ENCODE measurements at places on chromosomes 2 and 18.

DNA sequence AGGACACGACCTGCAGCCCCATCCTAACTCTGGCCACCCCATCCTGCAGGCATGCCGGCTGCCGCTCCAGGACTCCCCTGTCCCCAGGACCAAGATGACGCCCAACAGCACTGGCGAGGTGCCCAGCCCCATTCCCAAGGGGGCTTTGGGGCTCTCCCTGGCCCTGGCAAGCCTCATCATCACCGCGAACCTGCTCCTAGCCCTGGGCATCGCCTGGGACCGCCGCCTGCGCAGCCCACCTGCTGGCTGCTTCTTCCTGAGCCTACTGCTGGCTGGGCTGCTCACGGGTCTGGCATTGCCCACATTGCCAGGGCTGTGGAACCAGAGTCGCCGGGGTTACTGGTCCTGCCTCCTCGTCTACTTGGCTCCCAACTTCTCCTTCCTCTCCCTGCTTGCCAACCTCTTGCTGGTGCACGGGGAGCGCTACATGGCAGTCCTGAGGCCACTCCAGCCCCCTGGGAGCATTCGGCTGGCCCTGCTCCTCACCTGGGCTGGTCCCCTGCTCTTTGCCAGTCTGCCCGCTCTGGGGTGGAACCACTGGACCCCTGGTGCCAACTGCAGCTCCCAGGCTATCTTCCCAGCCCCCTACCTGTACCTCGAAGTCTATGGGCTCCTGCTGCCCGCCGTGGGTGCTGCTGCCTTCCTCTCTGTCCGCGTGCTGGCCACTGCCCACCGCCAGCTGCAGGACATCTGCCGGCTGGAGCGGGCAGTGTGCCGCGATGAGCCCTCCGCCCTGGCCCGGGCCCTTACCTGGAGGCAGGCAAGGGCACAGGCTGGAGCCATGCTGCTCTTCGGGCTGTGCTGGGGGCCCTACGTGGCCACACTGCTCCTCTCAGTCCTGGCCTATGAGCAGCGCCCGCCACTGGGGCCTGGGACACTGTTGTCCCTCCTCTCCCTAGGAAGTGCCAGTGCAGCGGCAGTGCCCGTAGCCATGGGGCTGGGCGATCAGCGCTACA is 2.1 kb downstream of the GPBAR1 start:
- no peak for DNase-seq

GRCh38 chr18:8501044-8501443 is 108.2 kb upstream of the RAB12 start:
- DNase-seq, result no peak

GRCh38 chr2:59903994-59904544 is 649.4 kb downstream of the BCL11A start:
- no peak for DNase-seq

DNA sequence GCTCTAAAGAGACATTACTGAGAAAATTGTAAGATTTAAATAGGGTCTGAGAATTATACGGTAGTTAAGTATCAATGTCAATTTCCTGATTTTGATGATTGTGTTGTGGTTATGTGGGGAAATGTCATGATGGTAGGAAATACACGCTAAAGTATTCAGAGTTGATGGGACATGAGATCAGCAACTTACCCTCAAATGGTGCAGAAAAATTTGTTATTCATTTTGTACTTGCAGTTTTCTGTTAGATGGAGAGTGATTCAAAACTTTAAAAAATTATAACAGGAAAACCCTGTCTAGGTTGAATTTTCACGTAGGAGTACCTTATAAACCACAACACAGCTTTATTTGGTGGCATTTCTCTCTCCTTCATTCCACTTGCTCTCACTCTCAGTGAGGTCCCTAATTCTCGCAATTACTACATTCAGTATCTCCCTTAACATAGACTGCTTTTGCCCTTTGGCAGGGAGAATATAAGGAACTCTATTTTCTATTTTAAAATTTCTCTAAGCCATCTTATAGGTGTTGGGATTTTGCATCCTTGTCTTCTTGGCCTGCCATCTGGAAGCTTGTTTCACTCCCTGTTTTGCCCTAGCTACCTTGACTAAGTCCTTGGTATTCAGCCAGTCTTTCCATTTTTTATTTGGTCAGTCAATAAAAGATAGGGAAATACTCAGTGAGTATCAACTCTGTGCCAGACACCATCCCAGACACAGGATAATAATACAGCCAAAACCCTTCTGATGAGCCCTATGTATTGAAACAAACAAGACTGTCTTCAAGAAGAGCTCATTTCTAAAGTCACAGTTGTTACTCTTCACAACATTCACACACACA is 550.6 kb upstream of the ACVR2A start:
- no peak for DNase-seq

DNA sequence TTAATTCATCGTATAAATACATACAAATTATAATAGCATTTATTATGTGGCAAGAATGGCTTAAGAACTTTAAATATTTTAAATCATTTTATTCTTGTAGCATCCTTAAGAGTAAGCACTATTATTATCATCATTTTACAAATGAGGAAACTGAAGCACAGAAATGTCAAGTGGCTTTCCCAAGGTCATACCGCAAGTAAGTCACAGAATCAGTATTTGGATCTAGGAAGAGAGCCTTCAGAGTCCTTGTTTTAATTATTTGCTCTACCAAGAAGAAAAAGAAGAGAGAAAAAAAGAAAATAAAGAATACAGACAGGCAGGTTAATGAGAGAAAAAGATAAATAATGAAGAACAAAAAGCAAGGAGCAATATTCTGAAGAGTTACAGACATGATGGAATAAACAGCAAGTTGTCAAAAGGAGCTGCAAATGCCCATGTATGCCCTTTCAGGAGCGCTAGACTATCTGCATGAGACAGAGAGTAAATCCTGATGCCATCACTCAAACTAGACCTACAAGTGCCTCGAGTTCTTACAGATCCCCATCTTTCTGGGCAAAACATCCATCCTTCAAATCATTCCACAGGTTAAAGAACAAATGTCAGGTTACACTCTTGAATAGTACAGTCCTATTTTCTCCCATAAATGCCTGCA is 57.8 kb upstream of the ETAA1 start:
- no peak for DNase-seq

- DNase-seq, result no peak
These were observed 52.9 kb downstream of the EPB41L3 start for GRCh38 chr18:5490753-5491480.

DNA sequence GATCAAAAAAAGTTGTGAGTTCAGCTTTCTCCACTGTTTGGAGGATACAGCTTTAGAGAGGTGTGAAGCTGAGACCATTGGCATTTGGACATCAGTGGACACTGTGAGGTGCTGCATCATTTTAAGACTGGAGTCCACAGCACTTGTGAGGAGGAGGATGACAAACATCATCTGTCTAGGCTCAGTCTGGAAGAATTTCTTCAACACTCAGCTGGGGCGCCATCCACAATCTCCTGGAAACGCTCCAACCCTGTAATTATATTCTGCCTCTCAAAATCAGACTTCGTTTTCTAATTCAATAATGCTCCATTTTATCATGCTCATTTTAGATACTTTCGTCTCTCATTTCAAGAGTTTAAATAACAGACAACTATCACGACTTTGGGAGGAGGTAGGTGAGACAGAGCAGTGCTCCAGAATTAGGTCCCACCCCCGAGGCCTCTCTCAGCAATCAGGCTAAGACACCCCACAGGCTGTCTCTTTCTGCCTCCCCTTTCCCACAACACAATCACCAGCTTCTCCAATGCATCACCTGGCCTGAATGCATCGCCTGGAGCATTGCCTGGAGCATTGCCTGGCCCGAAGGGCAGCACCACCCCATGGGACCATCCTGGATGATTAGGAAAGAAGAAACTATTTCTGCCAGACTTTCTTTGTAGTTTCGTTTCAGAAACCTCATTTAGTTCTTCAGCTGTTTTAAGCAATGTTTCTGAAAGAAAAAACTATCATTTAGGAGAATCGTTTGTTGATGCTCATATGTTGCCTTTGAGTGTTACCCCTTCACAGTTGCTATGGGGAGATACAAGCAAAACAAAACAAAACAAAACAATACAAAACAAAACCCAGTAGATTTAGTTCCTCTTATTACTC is 37.0 kb upstream of the DPP10 start:
- no peak for DNase-seq

GRCh38 chr18:11052800-11053199 is 96.6 kb downstream of the PIEZO2 start:
- no peak for DNase-seq

- no peak for DNase-seq
These were observed 83.3 kb downstream of the CCBE1 start for GRCh38 chr18:59613903-59614302.

DNA sequence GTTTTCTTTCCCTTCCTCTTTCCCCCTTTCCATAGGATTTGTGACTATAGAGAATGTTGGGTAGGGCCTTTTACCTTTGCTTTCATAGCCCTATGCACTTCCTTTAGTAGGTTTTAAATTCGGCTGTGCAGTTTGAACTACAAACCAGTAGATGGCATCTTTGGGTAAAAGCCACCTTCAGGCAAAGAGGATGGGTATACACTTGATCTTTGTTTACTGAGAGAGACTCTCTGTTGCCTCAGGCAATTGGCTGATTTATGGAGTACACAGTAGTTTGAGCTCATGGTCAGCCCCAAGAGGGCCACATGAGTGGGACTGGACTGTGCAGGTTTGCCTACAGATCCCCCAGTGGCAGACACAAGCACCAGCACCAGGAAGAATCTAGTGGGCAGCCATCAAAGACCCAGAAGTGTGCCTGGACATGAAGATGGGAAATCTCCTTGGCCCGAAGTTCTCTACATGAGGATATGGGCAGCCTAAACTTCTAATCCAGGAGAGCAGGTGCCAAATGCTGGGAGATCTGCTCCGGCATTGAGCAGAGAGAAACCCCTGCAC is 1304.3 kb upstream of the DDX18 start:
- DNase-seq, result no peak

- DNase-seq, result no peak
These were observed 78.8 kb upstream of the CAPN13 start for GRCh38 chr2:30886080-30886479.

GRCh38 chr2:232458051-232458660 is 2.2 kb downstream of the ALPI start:
- no peak for DNase-seq

DNA sequence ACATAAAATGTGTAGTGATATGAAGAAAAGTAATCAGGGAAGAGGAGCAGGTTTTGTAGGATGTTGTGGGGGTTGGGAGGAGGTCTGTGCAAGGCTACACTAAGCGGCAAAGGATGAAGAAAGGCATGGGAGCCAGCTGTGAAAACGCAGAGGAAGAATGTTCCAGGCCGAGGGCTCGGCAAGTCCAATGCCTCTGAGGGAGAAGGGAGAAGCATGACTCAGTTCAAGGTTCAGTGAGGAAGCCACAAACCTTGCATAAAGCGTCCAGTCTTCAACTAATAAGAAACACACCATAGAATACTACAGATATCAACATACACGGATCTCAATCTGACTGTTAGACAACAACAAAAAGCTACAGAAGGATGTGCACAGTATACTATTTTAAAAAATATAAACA is 16.2 kb downstream of the EPB41L3 start:
- DNase-seq, result peak; percentile 20

DNA sequence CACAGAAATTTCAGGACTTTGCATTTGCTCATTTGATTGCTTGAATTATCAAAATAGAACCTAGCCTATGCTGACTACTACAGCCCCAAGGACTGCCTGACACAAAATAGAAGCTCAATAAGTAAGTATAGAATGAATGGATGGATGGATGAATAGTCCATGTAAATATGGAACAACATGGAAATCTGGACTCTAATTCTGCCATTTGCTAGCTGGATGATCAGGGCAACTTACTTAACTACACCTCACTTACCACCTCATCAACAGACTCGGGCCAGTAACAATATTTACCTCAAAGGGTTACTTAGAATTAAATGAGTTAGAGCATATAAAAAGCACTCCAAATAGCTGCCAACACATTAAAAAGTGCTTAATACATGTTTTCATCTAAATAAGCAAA is 50.6 kb downstream of the NBAS start:
- DNase-seq, result no peak

DNA sequence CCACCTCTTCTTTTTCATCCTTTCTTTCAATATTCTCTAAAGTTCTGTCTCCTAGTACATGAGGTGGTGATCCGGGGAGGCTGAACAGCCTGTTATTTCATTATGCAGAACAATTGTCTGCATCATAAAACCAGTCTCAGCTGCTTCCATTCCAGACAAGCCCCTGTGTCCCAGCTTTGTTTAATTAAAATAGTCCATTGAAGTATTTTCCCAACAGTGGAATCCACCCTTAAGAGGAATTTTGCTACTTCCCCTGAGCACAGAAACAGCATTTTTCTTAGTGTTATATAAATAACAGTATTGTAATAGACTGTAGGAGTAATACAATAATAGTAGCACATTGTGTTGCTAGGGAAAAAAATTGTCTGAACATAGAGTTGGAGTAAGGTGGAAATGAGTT is 395.4 kb upstream of the TCF4 start:
- peak; percentile 75 for DNase-seq

DNA sequence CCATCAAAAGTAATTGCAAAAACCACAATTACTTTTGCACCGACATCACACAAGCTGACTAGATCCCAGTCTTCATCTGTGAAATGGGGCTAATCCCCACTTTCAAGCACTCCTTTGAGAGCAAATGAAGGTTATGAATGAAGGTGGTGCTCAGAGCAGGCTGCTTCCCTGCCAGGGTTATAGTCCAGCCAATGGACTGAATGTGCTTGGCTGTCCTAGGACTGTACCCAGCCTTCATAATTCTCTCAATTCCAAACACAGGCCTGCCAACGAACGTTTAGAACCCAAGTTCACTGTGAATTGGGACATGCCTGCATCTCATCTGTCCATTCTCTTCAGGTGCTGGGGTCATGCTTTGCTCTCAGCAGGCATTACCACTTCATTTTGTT is 27.8 kb upstream of the ICOS start:
- no peak for DNase-seq

DNA sequence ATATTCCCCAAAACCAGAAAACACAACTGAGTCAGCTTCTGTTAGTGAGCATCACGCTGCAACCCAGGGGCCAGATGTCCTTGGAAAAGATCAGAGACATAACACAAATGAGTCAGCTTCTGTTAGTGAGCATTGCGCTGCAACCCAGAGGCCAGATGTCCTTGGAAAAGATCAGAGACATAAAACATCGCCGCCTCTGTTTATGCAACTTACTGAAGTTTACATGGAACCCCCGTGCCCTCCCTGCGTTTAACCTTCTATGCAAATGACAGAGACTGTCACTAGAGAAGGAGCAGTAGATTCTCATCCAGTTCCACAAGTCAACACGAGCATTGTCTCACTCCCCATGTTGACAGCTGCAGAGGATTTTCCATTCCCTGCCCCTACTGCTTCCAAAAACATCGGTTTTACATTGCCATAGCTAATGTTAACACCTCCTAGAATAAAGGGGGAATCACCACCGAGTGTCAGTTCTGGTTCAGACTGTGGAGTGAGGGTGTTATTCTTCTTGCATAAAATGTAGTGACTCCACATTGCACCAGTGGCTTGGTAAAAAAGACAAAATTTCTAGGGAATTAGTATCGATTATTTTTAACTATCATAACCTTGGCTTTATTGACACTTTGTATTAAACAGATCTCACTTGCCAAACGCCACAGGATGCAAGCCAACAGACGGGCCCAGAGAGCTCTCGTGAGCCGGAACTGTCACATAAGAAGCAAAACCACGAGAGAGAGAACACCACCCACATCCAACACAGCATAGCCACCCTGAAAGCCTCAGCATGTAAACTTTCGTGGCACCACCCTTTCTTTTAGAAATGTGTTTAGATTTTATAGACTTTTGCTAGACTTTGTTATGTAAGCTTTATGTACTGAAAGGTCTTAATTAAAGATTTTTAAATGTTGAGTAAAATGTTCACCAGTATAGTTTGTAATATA is 87.7 kb downstream of the SH3YL1 start:
- peak; percentile 18 for DNase-seq

- no peak for DNase-seq
These were observed 92.1 kb downstream of the TMEM18 start for GRCh38 chr2:584863-585823.

- no peak for DNase-seq
These were observed 14.4 kb downstream of the TNP1 start for GRCh38 chr2:216845426-216845825.
